ENCODE measurements at places on chromosomes 11 and 22.

GRCh38 chr11:66878474-66878873, 21.6 kb downstream of the LRFN4 start:
- DNase-seq = no peak

- DNase-seq = no peak
Measured at GRCh38 chr11:7057641-7058040, 31.2 kb upstream of the RBMXL2 start.

DNA sequence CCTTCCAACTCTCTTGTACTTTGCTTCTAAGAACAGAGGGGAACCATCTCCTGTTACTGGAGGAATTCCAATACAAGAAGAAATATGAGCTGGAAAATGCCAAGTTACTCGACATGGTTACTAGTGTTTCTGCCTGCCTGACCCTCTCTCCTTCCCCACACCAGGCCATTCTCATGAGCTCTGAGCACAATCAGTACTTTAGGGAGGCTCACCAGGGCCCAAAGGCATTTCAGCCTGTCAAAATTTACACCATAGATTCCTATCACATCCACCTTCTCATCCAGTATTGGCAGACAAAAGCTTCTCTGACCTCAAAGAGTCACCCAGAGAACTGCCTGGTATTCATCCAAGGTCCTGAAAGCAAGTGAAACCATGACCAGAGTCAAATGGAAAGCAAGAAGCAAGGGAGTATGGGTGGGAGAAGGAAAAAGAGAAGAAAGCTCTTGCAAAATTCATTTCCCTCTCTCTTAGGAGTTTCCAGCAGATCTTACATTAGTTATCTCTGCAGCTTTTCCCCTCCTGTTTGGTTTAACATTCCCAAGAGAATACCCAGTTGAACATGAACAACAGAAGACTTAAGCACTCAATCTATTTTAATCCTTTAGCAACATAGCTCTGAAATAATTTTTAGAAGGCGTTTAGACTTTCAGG, 58.7 kb upstream of the NCAM1 start:
- DNase-seq = no peak

GRCh38 chr11:18890615-18891014, 48.6 kb downstream of the MRGPRX1 start:
- no peak for DNase-seq

- DNase-seq = no peak
Measured at GRCh38 chr11:35593143-35593542, 25.1 kb upstream of the FJX1 start.

DNA sequence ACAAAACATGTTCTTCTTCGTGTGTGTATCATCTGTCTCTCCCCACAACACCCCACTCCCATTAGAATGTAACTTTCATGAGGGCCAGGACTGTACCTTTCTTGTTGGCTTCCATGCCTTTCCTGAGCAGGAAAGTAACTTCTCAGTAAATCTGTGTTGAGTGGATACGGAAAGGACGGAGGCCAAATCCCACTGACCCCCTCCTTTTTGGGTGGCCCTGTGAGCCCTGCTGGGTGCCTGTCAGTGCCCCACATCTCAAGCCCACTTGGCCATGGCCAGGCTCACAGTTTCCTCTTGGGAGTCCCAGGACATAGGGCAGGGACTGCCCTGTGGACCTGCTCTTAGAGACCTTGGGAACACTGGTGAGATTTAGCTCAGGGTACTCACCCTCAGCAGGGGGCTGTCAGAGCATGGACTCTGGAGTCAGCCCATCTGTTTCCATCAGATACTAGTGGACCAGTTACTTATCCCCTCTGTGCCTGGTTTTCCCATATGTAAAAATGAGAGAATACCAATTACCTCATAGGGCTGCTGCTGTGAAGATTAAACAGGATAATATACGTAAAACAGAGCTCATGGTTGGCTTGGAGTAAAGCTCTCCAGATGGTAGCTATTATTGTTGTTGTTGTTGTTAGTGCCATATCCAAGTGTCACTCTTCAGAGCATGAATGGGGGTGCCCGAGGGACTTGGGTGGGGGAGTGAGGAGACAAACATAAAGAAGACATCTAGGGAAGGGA, 1.0 kb upstream of the C11orf96 start:
- no peak for DNase-seq

DNA sequence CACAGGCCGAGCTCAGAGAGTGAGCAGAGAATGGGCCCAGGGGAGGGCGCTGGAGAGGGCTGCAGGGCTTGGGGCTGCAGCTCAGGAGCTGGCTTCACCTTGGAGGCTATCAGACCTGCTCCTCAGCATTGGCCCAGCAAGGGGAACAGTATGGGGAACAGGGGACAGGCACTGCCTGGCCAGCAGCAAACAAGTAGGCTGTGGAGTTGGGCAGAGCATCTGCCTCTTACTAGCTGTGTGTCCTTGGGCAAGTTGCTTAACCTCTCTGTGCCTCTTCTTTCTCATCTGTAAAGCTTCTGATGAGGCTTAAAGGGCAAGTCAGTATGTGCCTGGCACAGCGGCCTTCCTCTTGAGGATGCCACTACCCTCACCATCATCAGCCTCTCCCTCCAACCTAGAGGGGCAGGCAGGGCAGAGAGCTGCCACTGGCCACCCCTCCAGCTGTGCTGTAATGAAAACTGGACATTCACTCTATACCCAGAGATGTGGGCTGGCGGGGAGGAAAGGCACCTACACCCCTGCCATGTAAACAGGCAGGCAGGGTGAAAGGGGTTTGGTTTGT, 7.5 kb upstream of the CDKN1C start:
- DNase-seq = no peak

- no peak for DNase-seq
Measured at GRCh38 chr22:25722626-25723025, 19.4 kb upstream of the MYO18B start.

- DNase-seq = peak; percentile 49
Measured at GRCh38 chr22:43996170-43996980, 27.7 kb upstream of the PARVB start.

DNA sequence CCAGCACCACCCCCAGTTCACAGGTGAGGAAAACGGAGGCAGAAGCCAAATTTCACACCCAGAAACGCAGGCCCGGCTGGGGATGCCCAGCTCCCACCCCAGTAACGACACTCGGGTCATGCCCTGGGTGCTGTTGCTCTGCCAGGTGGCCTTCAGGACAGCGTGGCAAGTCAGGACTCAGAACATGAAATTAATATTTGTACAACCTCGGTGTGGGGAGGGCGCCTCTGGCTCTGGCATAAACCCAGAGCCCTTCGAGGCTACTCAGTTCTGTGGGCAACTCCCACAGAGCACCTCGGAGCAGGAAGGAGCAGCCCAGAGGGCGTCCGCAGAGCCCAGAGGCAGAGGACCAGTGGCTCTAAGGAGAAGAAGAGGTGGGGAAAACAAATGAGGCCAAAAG, 71.6 kb downstream of the CELSR1 start:
- no peak for DNase-seq

GRCh38 chr11:130668751-130669150, 220.3 kb downstream of the ADAMTS15 start:
- no peak for DNase-seq

- no peak for DNase-seq
Measured at GRCh38 chr11:95512682-95513081, 276.9 kb downstream of the FAM76B start.

GRCh38 chr22:44724416-44724815, 22.4 kb downstream of the PRR5 start:
- DNase-seq = no peak

- DNase-seq = no peak
Measured at GRCh38 chr11:63831326-63831725, 7.6 kb upstream of the MARK2 start.

- no peak for DNase-seq
Measured at GRCh38 chr11:122226810-122227379, 110.9 kb upstream of the BLID start.

- DNase-seq = no peak
Measured at GRCh38 chr11:17472467-17472866, 4.2 kb downstream of the ABCC8 start.

DNA sequence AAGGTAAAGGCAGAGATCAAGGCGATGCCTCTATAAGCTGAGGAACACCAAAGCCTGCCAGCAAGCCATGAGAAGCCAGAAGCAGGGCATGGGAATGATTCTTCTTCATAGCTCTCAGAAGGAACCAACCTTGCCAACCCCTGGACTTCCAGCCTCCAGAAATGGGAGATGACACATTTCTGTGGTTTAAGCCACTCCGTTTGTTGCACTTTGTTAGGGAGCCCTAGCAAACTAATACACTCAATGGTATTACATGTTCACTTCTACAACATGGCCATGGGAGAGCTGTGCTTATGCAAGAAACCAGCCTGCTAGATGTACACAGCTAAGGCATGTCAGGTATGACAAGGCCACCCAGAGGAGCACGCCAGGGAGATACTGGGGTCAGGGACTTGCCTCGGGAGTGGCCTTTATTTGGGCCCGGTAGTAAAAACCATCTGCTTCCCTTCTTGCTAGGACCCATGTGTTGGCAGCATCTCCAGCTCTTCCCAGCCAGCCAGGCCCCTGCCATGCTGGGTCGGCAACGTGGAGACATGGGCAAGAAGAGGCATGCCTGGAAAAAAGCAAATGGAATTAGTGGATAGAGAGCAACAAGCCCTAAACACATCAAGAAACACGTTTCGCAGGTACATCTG, 3.6 kb downstream of the C11orf16 start:
- no peak for DNase-seq

DNA sequence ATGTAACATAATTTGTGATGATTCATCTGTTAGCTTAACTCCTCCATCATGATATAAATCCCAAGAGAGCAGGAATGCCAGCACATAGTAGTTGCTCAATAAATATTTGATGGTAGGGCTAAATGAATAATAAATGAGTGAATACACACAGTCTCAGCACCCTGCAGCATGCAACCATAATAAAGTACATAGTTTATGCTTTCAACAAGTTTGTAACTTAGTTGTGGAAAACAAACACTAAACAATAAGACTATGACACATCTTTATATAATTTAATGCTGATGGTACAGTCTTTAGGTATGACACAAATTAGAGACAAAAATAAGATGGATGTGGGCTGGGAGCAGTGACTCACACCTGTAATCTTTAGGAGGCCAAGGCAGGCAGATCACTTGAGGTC, 3.8 kb downstream of the ALKBH8 start:
- no peak for DNase-seq

DNA sequence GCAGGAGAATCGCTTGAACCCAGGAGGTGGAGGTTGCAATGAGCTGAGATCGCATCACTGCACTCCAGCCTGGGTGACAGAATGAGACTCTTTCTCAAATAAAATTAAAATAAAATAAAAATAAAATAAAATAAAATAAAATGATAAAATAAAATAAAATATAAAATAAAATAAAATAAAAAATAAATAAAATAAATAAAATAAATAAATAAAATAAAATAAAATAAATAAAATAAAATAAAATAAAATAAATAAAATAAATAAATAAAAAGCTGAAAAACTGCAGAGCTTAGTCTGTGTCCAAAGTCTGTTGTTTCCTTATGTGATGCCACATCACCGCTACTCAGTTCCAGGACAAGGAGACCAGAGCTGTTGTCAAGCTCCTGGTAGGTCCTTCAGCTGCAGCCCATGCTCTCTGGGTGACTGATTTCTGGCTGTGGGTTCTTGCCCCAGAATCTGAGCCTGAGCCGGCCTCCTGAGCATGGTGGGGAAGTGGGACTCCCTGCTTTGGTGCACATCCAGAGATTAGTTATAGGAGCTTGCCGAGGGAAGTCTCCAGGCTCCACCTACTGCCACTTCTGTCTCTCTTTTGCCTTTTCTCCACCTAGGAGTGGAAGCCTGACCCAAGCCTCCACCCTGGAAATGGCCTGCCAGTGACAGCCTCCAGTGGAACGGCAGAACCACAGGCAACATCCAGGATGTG, 31.3 kb upstream of the ADA2 start:
- no peak for DNase-seq

- no peak for DNase-seq
Measured at GRCh38 chr22:22929381-22930221, 42.0 kb downstream of the IGLL5 start.

GRCh38 chr11:120222916-120223315, 12.1 kb downstream of the OAF start:
- DNase-seq = no peak

DNA sequence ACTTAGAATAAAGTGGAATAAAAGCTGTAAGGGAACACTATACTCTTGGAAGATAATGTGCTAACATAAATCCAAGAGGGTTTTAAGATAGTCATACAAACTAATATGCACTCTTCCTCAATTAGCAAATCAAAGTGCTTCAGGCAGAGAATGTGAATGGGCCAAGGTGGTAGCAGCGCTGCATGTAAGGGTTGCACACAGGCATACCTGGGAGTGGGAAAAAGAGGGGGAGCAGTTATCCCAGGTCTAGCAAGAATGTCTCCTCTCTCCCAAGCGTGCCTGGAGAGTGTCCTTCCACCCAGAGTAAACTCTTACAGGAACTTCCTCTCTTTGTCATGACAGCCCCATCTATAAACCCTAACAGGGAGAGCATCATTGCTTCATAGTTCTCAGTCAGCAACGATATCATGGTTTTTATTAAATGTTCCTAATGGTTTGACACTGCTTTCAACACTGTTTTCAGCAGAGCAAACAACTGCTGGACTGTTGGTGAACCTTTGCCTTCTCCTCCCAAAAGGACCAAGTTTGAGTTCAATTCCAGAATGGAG, 61.6 kb downstream of the SYTL2 start:
- DNase-seq = no peak

DNA sequence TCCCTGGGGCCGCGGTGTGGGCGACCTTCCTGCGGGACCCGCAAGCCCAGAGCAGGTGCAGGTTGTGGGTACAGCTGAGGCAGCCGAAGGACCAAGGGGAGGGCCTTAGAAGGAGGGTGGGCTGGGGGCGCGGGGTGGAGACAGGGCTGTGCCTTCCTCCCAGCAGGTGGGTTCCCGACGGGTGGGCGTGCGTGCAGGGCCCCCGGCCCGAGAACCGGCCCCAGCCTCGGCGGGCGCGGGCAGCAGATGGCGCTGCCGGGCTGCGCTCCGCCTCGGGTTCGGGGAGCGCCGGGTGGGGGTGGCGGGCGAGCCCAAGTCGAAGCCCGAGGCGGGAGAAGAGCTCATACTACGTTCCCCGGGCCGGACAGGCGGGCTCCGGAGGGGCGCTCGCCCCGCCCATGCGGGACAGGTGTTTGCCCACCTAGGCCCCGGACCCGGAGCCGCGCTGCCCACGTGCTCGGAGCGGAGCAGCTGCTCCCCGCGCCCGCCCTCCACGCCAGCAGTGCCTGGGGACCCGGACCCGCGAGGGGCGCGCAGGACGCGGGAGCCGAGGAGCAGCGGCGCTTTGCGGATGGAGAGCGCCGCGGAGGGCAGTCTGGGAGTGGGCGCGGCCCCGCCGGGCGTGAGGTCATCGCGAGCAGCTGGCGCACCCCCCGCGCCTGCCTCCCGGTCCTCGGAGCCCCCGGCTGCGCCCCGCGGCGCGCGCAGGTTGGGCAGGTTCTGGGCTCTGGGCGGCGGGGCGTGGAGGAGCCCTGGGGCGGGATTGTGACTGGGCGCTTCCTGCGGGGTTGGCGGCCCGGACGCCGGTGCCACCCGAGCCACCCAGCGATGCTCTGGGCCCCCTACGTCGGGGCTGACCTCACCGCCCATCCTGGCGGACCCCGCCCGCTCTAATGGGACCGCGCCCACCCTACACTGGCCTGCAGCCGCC, 25.3 kb downstream of the DUSP8 start:
- DNase-seq = peak; percentile 39

GRCh38 chr22:26416670-26417276, 12.3 kb upstream of the ASPHD2 start:
- DNase-seq = no peak

GRCh38 chr11:77199137-77199745, 71.2 kb downstream of the MYO7A start:
- DNase-seq = peak; percentile 5

GRCh38 chr22:42132457-42132856, 1.8 kb upstream of the CYP2D6 start:
- no peak for DNase-seq

All from T-helper 17 cell (primary cell).